ENCODE measurements at places on chromosomes 13 and 19.

DNA sequence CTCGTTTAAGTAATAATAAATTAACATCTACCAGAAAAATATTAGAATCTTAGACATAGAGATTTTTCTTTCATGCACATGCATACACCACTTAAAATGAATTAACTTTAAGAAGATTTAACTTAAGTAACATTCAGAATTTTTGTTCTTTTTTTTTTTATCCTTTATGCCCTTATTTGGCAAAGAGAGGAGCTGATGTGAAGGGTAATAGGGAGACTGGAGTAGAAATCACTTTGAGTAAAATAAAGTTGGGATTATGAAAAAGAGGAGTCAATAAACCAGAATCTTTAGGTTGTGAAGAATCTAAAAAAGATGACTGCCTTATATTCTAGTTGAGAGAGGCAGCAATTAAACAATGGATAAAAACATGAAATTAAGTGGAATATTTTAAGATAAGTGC lies 18.8 kb upstream of the MIR17HG start:
- no peak for DNase-seq

DNA sequence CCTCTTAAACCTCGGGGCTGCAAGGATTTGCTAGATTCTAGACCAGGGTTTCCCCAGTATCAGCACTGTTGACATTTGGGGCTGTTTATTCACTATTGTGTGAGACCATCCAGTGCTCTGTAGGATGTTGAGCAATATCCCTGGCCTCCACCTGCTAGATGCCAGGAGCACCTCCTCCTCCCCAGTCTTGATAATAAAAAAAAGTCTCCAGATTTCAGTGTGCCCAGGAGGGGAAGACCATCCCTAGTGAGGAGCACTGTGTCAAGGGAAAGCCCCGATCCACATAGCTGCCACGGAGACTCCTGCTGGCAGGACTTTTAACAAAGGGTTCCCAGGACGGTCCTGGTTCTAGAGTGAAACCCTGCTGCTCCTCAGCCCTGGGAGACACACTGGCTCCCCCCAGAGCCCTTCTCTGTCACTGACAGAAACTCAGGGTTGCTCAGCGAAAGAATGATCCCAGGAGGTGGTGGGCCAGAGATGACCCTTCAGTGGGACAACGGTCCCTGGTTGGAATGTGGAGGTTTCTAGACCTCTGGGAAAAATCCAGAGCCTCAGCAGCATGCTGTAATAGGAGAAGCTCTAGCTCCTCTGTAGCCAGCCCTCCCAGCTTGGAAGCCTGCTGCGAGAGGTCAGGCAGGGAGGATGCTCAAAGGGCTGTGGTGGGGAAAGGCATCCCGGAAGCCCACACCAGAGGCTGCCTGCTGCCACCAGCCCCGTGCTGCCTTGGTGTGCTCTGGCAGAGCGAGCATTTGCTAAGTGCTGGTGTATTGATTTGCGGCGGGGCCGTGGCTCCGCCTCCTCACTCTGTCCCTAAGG lies 20.3 kb downstream of the LYL1 start:
- DNase-seq = no peak

GRCh38 chr13:80584785-80585184 lies 243.9 kb upstream of the SPRY2 start:
- no peak for DNase-seq

- no peak for DNase-seq
Observed at GRCh38 chr13:96934889-96935489, 59.3 kb downstream of the OXGR1 start.

GRCh38 chr13:53442979-53443378 lies 414.4 kb downstream of the OLFM4 start:
- no peak for DNase-seq

GRCh38 chr13:68897331-68897928 lies 1210.2 kb upstream of the ATXN8OS start:
- DNase-seq = no peak

DNA sequence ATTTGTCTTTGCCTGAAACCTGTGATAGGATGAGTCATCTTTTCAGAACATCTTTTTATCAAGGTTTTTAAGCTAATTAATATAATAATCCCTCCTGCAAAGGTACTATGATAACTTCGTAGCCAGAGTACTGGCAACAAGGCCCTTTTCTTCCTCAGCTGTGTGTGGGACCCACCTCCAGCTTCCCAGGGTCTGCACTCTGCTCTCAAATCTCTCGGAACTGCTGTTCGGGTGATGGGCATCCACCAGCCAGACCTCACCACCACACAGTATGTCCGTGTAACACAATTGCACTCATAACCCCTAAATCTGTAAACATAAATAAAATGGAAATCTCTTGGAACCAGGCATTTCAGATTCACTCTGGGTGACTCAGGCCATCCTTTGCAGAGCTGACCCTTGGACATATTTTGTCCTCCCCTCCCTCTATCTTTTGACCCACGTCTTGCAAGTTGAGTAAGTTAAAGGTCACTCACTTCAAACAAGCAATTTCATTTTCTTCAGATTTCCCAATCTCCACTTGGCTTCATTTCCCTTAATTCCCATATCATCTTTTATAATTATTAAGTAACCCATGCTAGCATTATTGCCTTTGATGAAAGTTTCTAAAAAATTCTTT lies 29.5 kb downstream of the COL4A1 start:
- no peak for DNase-seq

GRCh38 chr13:25034173-25034572 lies 61.8 kb upstream of the PABPC3 start:
- DNase-seq = no peak

- no peak for DNase-seq
Observed at GRCh38 chr13:112376050-112376681, at the start of gene SPACA7. Gene SPACA7, plus strand, starts transcription at chr13:112376355. Its CDS starts 31 bp downstream, at chr13:112376386.

DNA sequence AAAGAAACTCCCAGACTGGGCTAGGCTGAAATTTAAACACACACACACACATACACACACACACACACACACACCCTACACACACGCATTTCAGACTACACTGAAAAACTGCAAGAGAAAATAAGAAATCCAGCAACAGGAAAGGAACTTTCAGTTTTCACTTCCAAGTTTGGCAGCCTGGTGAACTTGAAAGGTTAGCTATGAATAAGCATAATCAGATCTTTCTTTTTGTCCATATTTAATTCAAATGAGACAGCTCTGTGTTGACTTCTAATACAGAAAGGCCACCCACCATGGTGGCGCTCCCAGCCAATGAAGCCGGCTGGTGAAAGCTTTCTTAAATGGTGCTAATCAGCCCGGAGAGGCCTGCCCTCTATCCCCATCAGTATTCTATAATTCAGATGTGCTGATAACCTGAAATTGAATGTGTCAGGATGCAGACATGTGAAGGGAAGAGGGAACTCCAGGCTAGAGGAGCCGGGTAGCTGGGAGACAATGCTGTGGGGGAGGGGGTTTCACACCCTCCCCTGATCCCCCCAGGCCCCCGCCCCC lies 108.3 kb upstream of the ZNF536 start:
- DNase-seq = no peak

DNA sequence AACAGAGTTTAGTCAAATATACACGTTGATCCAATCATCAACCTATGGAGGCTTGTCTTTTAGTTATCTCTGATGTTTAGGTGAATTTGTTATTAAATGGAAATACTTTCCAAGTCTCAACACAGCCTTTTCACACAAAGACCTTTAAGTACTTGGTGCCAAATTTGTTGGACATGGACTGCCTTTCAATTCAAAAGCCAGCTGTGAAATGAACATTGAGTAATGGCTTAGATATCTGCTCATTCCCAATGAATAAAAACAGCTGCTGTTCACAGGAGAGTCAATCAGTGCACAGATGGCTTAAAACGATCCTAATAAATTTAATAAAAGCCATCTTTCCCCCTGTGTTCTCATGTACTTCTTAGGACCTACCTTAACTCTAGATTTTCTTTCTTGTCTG lies 19.9 kb upstream of the DHRS12 start:
- no peak for DNase-seq

DNA sequence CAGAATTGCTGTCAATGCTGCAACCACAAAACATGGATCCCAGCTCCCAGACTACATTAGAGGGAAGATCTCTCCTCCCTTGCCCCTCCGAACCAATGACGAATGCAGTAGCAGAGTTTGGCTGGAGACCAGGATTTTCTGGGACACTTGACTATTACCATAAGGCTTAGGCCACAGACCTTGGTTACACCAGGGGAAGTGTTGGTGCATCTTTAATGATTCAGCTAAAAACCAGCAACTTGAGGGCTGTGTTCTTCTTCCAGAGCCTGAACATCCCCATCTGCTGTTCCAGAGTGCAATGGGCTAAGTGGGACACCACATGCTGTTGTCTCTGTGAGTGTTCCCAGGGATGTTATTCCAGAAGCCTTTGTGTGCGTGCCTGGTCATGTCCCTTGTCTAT lies 528.2 kb downstream of the LMO7 start:
- DNase-seq = no peak

DNA sequence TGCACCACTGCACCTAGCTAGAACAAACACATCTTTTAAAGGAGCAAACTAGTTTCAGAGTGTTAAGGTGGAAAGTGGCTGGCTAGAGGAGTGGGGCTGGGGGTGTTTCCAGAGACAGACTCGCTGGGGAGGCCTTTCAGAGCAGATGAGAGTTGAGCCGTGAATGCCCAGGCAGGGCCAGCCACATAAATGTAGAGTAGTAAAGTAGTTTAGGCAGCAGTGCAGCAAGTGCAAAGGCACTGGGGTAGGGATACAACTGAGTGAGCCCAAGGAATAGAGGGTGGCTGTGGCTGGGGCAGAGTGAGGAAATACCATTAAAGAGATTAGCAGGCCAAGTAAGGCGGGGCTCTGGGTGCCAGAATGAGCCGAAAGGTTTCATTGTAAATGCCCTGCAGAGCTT lies 72.0 kb downstream of the ALOX5AP start:
- DNase-seq = no peak

- no peak for DNase-seq
Observed at GRCh38 chr19:2351591-2351990, 8.5 kb upstream of the TMPRSS9 start.

DNA sequence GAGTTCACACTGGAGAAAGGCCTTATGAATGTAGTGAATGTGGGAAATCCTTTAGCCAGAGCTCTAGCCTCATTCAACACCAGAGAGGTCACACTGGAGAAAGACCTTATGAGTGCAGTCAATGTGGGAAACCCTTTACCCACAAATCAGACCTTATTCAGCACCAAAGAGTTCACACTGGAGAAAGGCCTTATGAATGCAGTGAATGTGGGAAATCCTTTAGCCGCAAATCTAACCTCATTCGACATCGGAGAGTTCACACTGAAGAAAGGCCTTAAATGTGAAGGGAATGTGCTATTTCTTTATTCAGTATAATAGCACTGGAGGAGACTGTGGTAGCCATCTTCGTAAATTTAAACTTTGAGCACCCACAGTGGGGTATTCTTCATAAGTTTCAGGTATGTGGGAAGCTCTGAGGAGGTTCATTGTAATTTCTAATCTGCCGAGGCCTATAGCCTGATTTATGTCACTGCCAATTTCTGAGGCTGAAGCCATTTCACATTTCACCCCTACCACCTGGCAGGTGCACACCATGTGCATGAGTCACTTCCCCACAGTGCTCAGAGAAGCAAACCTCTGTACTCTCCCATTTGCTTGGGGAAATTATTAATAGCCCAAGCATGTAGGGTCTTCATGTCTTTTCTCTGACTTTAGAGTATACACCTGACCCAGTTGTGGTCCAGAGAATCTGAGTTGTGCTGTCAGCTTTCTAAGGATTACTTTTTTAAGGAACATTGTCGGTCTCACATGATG lies 6.4 kb downstream of the ZNF551 start:
- no peak for DNase-seq

DNA sequence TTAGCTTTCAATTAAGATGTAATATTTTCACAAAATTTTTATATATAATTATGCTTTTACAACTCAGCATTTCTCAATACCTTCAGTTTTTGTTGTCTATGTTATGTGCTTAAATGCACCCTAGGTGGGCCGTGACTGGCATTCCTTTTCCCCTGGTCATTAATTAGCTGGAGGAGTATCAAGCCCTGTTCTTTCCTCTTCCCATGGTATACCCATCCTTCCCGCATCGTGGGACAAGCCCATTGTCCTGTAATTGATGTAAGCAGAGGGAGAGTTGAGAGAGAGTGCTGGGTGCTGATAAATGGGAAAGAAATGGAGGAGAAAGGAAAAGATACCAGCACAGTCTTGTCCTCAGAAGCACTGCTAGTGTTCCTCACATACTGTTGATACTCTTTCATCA lies 591.7 kb downstream of the GPC6 start:
- no peak for DNase-seq

DNA sequence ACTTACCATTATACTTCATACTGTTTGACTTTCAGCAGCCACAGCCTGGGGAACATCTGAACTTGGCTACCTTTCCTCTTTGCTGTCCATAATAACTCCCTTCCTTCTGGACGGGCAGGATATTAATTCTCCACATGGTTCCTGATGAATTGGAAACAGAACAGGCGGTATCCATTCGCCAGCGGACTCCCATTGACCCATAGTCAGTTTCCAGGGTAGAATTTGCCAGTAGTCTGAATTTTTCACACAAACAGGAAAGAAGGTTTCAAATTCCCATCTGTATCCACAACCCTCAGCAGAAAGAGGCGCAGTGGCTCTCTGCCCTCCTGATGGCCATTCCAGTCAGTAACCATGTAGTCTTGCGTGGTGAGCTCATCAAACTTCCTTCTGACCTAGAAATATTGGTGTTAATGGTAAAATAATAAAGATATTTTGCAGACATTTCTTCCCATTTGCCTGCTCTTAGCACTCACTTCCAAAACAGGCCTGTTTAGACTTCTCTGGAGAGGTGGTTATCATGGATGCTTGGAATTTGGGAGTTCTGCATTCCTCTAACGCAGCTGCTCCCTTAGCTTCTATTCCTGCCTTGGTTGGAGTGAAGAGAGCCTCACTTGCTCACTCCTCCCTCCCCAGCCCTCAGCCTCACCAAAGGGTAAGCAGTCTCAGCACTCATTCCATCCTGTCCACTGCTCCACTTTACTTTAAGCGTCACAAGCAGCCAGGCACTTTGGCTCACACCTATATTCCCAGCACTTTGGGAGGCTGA lies 75.0 kb upstream of the OXGR1 start:
- DNase-seq = no peak

- DNase-seq = no peak
Observed at GRCh38 chr13:20799726-20800416, 26.1 kb upstream of the EEF1AKMT1 start.

DNA sequence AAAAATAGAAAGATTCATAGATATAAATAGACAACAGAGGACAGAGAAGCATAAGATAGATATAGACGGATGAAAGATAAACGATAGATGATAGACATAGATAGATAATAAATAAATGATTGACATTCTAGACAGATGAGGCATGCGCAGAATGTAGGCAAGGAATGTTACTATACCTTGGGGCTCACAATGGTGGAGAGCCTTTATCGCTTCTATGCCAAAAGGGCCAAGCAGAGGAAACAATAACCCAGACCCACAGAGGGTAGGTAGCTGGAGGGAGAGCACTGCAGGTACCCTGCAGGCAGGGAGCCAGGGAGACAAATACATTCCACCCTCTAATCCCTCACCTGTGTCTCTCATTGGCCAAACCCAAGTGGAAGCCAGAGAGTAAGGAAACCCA lies 44.4 kb downstream of the NOTCH3 start:
- DNase-seq = no peak

GRCh38 chr13:106373304-106373988 lies 162.0 kb downstream of the EFNB2 start:
- no peak for DNase-seq

DNA sequence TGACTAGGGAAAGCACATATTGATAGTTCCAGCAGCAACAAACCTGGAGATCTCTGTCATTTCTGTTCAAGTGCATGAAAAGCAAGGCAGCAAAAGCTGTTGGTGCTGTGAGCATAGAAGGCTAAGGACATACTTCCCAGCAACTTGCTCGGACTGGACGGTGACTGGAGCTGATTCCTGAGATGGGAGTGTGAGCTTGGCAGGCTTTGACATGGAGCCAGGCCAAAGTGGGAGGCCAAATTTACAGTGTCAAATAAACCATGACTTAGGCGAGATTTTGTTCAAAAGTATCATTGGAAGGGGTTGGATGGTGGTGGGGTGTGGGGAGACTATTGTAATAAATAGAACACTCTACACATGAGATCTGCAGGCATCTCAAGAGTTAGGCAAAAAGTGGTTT lies 5.9 kb upstream of the ARGLU1 start:
- DNase-seq = no peak

Data from activated CD4-positive, alpha-beta T cell treated with anti-CD3 and anti-CD28 coated beads, Interleukin-10, Interleukin-2, amounts not matched to agents 100 ng/mL and 50 ng/mL, durations not matched to agents 16 hours and 8 hours (primary cell).